ENCODE measurements at places on chromosomes 2 and 18.

DNA sequence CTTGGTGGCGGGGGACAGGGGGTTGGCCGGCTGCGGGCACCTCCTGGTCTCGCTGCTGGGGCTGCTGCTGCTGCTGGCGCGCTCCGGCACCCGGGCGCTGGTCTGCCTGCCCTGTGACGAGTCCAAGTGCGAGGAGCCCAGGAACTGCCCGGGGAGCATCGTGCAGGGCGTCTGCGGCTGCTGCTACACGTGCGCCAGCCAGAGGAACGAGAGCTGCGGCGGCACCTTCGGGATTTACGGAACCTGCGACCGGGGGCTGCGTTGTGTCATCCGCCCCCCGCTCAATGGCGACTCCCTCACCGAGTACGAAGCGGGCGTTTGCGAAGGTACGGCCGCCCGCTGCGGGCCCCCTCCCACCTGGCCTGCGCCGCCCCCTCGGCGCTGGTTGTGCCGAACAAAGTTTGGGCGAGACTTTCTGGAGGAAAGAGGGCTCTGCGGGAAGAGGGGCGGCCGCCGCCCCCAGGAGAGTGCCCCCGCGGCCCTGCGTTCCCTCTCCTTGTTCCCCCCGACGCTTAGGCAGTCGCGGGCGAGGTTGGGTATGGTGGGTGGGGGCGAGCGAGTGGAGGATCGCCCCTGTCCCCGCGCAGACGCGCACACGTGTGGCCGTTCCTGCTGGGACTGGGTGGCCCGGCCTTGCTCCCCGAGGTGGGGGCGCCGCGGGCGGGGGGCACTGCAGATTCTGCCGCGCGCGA is 866 bp downstream of the CRIM1 start:
- DNase-seq = peak; percentile 78

DNA sequence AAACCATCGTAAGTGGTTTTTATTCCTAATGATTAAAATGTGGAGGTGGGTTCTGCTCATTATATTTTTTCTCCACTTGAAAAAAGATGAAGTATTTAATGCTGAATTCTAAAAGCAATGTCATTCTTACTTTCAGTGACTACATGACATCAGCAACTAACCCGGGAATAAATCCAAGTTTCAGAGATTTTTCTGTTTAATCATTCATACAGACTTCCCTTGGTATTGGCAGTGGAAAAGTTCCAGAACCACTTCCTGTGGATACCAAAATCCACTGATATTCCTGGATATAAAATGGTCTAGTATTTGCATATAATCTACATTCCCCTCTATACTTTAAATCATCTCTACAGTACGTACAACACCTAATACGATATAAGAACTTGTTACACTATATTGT is 128.6 kb downstream of the ZNF532 start:
- DNase-seq = peak; percentile 91

DNA sequence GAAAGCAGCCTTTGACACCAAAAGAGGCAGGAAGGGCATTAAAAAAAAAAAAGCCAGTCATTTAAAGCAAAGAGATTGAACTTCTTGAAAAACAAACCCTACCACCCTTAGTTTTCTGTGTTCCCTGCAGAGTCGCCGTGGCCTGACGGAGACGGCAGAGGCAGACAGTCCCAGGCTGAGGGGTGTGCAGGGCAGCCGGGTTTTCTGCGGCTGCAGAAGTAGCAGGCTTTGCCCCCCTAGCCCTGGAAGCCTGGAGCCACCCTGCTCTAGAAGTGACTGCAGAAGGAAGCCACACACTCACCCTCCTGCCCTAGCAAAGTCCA is 2.8 kb downstream of the INPP5D start:
- no peak for DNase-seq

DNA sequence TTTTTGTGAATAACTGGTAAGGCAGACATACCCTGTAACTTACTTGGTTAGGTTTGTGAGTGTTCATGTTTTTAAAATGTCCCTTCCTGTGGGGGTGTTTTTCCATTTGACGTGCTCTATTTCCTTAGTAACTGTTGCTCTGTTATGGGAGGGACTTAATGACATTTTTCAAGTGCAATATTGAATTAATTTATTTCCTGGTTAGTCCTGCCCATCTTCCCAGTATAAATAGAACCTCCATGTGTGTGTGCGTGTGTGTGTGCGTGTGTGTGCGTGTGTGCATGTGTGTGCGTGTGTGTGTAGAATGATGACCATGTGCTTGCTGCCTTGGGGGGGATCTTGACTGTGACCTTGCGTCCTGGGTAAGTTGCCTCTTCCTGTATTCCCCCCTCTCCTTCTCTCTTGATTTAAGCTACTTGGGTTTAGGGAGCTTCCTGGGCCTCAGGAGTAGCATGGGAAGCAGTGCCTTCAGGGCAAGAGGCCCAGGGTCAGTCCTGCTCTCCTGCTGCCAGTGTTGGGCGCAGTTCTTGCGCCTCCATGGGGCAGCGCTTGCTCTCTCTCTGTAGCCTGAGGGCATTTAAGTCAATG is 163.9 kb downstream of the LDLRAD4 start:
- peak; percentile 75 for DNase-seq

DNA sequence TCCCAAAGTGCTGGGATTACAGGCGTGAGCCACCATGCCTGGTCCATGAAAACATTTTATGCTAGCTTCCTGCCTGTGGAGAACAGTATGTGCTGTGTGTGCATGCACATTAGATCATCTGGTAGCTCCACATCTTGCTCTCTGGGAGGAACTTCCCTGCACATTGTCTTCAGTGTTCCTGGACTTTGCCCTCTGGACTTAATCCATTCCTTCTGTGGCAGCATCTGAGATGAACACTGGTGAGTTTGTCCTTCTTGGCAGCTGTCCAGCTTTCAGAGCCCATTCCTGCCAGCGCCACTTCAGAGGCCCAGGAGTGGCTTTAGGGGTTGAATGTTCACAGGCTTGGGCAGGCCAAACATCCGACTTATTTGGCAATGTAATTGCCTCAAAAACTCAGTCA is 65.2 kb downstream of the POU3F3 start:
- peak; percentile 9 for DNase-seq

- no peak for DNase-seq
Measured at GRCh38 chr2:237222178-237222577, 136.5 kb downstream of the COPS8 start.

- DNase-seq = peak; percentile 83
Measured at GRCh38 chr18:9775178-9775577, 67.1 kb downstream of the RAB31 start.

- no peak for DNase-seq
Measured at GRCh38 chr2:38863061-38863695, 12.6 kb downstream of the DHX57 start.

DNA sequence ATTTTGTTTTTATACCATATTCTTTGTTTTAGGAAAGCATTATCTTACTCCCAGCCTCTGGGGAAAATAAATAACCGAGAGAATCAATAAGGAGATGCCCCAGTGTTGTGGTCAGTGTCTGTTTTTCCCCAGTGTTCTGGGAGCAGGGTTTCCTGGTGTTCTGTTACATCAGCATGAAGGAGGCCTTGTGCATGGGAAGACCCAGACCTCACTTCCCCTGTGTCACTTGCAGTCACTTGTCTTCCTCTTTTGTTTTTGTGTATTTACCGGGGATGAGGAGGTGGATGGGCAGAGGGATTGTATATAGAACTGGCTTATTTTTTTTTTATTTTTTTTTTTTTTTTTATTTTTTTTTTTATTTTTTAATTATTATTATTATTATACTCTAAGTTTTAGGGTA is 45.0 kb upstream of the MGAT5 start:
- no peak for DNase-seq

DNA sequence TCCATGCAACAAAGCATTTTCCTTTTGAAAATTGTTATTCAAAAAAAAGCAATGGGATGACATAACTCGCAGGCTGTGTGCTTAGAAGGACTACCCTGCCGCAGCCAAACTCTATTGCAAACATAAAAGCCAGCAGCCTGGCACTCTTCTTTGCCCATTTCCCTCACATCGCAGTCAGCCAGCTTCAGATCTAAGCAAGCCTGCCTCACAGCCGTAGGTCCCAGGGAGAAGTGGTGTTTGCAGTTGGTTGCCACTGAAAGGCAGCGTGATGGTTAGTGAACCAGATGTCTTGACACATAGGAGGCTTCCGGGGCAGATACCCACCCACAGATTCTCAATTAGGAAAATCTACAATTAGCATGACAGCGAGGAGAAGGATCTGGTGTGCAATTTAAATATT is 655.2 kb downstream of the RNF144A start:
- no peak for DNase-seq

DNA sequence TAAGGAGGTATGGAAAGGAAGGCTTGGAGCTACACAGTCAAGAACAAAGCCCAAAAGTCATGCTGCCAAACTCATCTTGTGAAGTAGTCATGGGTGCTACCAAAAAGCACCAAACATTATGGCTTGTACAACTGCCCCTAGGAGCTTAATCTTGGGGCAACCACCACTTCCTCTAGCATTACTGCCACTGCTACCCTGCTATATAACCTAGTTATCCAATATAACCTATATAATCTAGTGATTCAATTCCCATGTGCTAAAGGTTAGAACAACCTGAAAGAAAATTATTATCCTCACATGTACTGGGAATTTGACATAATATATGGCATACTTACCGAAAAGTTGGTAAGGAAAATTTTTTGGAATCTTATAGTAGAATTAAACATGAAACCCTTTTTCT is 102.6 kb upstream of the RBBP8 start:
- DNase-seq = no peak

DNA sequence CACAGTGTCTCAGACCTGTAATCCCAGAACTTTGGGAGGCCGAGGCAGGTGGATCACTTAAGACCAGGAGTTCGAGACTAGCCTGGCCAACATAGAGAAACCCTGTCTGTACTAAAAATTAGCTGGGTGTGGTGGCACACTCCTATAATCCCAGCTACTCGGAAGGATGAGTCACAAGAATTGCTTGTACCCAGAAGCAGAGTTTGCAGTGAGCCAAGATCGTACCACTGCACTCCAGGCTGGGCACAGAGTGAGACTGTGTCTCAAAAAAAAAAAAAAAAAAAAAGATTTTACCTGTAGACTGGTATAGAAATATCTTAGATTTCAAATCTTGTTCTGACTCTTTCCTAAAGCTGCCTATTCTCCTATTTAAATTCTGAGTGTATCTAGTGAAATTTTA is 7.2 kb upstream of the KLHL29 start:
- no peak for DNase-seq

GRCh38 chr2:102592601-102593000 is 26.8 kb upstream of the SLC9A2 start:
- DNase-seq = no peak

- DNase-seq = no peak
Measured at GRCh38 chr2:180061546-180061945, 54.4 kb upstream of the CWC22 start.

DNA sequence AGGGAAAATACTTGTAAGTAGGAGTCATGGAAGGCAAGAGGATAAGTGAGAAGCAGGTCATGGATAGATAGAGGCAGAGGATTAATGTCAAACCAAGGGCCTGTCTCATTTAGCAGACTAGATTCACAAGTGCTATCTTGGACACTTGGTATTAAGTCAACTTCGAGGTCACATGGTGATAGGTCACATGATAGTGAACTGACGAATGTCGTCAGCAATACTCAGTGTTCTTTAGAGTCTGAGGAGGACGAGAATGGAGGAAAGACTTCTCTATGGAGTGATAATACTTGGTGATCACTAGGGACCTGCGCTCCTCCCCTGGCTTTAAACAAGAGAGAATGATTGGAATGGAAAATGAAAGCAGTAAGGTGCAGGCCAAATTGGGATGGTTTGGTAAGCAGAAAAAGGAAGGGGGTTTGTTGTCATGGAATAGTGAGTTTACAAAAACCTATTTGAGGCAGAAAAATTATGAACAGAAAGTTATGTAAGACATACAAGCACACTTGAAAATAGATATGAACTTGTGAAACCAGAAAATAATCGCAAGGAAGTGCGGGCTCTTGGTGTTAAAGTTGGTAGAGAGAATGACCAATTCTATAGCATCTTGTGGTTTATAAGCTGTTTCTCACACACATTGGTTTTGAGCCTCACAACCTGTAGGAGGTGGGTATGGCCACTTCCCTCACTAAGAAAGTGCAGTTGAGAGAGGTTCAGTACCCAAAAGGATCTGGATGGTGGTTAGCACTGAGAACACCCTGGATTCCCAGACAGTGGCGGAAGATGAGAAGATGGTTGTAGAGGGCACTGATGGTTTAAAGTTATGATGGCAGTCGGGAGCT is 141.5 kb downstream of the WDSUB1 start:
- DNase-seq = no peak

GRCh38 chr2:109105113-109105512 is 23.9 kb upstream of the SH3RF3 start:
- no peak for DNase-seq

DNA sequence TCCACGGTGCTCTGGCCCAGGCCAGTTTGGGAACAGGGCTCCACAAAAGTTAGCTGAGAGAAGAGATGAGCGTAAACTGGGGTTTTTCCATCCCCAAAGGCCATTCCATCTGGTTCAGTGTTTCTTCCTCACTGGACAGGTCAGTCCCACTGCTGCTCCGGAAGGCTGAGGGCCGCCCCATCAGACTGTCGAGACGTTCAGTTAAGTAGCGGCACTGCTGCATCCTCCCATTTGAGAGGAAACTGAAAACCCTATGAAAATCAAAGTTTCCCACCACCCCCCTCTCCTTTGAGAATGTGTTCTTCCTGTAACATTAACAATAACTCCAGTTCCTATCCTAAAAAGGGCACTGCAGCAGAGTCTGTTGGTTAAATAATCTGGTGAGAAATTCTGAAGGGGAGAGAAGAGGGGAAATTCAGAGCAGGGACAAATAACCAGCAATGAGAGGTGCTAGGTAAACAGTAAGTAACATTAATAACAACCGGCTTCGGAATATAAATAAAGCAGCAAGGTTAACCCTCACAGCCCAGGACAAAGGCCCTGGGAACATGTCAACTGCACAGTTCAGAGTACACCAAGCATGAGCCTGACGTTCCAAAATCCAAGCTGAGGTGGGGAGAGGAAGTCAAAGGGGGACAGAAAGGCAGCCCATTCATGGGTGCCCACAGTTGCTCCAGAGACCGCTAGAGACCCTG is 55.4 kb downstream of the UXS1 start:
- no peak for DNase-seq

GRCh38 chr2:127067620-127068350 is 39.2 kb downstream of the BIN1 start:
- DNase-seq = peak; percentile 73

DNA sequence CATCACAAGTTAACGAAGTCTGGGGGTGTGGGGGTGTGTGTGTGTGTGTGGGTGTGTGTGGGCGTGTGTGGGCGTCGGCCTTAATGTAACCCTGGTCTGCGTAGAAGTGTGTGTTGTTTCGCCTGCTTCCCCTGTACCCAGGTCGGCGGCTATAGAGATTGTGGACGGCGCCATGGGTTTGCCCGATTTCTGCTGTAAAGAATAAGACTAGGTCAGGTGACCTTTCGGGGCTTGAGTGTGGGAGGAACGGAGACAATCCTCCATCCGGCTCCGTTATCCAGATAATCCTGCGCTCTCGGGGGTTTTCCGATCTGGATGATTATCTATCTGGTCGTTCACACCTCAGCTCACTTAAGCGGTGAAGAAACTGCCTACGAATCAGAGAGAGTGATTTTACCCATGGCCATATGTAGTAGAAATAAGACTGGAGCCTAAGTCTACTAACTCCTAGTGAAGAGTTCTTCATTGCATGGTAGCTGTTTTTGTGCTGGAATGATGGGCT is 543 bp downstream of the HADHB start:
- DNase-seq = no peak
